HT1080 (cell line): ENCODE measurements at places on chromosomes 7 and 10.
A peak's percentile ranks its signal among the peaks of the same experiment; 100 is the strongest.

DNA sequence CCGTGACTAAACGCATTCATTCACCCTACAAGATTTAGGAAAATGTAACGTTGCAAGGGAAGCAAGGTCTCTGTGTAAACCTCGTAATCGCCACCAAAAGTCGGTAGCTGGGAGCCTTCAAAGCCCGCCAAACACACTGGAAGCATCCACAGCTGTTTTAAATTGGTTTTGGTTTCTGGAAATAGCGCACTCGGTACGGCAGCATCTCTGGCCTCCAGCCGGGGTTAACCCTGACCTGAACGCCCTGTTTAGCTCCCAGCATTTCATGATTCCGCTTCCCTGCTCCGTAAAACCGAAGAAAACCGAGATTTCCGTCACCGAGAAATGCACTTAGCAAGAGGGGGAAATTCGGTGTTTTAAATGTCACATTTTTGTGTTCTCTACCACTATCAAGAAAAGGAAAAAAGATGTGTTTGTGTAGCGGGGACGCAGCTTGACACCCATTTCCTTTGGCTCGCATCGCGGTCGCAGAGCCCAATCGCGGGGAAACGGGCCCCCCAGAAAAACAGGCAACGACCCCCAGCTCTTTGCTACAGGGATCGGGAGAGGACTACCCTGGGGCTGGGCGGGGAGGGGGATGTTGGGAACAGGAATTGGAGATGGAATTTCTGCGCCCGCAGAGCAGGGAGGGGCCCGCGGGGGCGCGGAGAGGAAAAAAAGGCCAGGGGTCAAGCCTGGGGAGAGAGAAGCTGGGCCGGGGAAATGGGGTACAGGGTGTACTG is 646 bp downstream of the SGCE start:
- DNase-seq: peak; percentile 50

- no peak for DNase-seq
These were observed 240.1 kb upstream of the PITRM1 start for GRCh38 chr10:3412646-3413045.

DNA sequence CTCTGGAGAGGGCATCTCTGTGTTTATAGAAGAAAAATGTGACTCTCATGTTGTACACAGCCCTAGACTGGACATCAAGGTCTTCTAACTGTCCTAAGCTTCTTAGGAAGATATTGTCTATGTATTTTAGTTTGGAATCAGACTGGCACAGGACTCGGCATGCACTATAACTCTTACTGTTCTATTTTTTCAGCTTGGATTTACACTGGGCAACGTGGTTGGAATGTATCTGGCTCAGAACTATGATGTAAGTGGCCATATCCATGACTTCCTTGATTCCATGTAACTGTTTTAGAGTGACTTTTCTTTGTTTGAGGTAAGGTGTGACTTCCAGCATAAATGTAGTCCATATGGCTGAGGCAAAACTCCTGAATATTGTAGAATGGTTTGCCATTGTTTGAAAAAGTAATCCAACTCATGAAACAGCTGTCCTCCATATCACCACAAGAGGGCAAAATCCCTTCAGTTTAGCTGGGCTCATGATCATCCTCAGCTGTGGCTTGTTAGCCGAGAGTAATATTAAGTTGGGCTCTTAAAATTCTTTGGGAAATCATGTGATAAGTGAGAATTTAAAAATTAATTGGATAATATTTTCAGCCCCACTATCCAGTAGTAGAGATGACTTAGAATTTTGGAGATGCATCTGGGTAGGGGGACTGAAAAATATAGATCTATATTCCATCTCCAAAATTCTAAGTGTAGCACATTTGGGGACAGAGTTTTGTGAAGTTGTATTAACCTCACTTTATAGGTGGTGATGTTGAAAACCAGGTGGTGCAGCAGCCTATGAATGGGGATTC is 10.4 kb downstream of the STMP1 start:
- DNase-seq: peak; percentile 60

DNA sequence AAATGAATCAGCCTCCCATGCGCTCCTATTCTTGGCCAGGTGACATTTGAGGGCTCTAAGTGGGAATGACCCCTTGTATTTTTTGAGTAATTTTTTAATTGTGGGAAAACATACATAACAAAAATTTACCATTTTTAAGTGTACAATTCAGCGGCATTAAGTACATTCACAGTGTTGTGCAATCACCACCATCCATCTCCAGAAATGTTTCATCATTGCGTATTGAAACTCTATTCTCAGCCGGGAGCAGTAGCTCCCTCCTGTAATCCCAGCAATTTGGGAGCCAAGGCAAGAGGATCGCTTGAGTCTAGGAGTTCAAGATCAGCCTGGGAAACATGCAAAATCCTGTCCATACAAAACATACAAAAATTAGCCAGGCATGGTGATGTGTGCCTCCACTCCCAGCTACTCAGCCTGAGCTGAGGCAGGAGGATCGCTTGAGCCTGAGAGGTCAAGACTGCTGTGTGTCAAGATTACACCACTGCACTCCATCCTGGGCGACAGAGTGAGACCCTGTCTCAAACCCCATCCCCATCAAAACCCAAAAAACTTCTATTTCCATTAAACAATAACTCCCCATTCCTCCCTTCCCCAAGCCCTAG is 2.5 kb downstream of the ANTXRL start:
- DNase-seq: no peak

DNA sequence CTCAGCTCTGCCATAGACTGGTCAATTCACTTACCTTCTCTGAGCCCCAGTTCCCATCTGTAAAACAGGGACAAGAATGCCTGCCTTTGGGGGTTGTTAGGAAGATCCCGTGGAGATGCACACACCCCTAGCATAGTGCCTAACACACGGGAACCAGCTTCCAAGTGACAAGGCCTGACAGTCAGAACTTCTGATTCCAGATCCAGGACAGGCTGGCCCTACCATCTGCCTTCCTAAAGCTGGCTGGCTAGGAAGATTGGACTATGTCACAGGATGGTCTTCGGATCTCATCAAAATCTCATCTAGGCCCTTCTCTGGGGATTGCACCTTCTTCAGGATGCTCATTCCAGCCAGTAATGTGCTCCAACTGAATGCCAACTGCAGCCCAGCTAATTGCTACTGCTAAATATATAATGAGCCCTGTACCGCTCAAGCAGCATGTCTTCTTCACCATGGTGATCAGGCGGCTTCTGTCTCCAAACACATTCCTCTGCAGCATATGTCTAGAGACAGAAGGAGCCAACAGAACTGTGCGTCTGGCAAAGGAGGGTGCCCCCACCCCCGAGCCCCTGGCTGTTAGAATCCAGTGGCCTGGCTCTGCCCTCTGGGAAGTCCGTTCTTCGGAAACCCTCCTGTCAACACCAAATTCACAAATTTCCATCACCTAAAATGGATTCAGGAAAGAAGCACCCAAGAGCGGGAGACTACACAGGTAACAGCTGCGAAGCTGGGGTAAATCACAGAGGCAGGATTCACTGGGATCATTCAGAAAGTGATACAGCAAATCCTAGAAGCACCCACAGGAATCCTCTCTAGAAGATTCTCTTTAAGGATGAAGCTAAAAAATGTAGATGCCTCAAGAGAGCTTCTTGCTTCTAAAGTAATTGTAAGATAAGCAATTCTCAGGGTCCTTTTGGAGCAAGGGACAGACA is 142.1 kb upstream of the EEPD1 start:
- no peak for DNase-seq

DNA sequence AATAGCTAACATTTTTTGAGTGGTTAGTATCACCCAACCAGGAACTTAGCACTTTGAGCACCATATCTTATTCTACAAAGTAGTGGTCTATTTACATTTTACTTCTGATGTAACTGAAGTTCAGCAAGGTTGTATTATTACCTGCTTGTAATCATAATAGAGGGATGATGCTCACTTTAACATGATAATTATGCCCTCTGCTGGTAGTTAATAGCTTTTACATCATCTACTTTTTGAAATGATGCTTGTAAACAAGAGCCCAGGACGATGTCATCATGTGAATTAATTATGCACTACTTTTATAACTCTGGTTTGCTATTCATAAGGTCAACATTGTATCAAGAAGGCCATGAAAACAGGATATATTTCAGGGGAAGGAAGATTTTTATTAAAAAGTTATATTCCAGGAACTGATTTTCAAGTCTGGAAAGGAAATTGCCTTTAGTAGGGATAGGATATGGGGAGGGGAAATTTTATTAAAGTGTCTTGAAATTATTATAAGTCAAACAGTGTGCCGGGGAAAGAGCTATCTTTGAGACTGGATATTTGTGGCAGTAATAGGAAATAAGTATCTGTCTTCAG is 80.3 kb upstream of the SCIN start:
- peak; percentile 22 for DNase-seq

DNA sequence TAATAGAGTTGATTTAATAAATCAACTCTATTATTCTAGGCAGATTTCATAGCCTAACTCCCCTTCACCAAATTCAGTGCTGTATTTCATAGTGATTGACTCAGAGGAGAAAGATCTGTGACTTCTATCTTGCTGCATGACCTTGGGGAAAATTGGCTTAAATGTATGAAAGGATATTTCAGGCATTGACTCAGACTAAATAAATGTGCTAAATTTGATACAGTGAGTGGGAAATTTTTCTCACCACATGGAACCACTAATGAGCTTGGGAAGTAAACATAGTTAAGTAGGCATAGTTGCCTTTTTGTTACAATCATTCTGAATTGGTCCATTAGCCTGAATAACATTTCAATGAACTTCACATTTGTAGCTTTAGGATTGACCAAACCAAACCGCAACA is 89.0 kb upstream of the PRPS1L1 start:
- no peak for DNase-seq
